Muscle of back (tissue), 13 donors: ENCODE measurements at places on chromosomes 3 and 15. TPM values are rescaled to one million over a fixed set of nuclear protein-coding genes. Genes with fewer than 3 reads are reported as not detected.
A peak's percentile ranks its signal among the peaks of the same experiment; 100 is the strongest.

- no peak for DNase-seq
Observed at GRCh38 chr15:51536965-51537574, 85.5 kb downstream of the DMXL2 start.

DNA sequence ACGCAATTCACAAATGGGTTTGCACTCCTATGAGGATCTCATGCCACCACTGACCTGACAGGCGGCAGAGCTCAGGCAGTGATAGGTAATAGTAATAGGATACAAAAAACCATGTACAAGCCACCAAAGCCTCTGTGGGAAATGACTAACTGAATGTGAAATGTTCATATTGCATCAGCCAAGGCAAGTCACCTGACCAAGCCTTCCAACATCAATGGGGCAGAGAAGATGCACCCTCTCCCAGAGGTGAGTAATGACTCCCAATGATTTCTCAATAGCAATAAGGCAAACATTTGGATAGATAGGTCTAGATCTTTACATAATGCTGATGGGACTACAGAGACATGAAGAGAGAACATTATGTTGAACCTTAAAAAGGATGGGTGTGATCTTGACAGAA is 14.9 kb downstream of the CNTN3 start:
- no peak for DNase-seq

- DNase-seq: peak; percentile 79
Observed at GRCh38 chr3:150414959-150415358, 6.9 kb downstream of the TSC22D2 start.

DNA sequence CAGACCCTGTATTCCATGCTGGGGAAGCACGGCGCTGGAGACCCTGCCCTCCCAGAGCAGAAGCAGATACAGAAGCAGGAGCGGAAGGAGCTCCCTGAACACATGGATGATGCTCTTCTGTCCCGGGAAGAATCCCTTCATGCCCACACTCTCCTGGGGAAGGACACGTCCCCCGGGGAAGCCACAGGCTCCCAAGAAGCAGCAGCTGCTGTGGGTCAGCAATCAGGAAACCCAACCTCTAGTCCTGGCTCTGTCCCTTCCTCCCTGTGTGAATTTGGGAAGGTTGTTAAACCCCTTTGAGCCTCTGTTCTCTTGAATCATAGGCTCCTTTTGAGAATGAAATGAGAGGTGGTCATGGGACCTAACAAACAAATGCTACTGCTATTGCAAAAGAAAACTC is 176.2 kb upstream of the TPM1 start:
- DNase-seq: no peak

DNA sequence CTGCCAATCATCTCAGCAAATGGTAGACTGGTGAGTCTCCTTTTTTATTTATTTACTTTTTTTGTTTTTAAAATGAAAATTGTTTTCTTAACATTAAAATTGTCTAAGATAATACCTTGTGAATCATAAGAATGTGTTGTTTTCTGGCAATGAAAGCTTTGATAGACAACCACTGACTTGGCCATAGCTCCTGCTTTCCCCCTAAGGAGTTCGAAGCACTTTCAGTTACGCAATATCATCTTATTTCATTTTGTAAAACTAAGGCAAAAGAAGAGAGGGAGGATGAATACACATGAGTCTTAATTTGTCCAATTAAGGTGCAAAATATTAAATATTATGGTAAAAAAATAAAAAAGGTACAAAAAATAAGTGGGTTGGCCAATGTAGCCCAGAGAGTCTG is 74.8 kb upstream of the PLCL2 start:
- DNase-seq: no peak

GRCh38 chr3:15044326-15044725 is 20.8 kb downstream of the MRPS25 start:
- no peak for DNase-seq

- DNase-seq: no peak
Observed at GRCh38 chr15:47720555-47720954, 3.2 kb downstream of the SEMA6D start.

DNA sequence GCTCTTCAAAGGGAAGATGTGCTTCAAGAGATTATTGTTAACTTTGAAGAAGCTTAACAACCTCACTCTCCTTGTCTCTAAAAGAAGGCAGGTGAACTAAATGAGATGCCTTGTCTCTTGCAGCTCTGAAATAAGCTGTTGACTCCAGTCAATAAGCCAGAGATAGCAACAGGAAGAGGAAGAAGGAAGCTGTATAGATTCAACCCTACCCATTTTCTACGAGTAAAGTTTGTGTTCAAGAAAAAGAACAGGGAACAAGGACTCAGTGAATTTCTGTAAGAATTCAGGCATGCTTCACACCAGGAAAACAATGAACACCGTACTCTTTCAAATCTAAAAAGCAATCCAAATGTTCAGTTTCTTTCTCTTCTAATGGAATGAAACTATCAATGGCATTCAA is 503.5 kb downstream of the MAGI1 start:
- no peak for DNase-seq

- DNase-seq: peak; percentile 55
Observed at GRCh38 chr3:107662124-107662507, 139.4 kb downstream of the BBX start.

DNA sequence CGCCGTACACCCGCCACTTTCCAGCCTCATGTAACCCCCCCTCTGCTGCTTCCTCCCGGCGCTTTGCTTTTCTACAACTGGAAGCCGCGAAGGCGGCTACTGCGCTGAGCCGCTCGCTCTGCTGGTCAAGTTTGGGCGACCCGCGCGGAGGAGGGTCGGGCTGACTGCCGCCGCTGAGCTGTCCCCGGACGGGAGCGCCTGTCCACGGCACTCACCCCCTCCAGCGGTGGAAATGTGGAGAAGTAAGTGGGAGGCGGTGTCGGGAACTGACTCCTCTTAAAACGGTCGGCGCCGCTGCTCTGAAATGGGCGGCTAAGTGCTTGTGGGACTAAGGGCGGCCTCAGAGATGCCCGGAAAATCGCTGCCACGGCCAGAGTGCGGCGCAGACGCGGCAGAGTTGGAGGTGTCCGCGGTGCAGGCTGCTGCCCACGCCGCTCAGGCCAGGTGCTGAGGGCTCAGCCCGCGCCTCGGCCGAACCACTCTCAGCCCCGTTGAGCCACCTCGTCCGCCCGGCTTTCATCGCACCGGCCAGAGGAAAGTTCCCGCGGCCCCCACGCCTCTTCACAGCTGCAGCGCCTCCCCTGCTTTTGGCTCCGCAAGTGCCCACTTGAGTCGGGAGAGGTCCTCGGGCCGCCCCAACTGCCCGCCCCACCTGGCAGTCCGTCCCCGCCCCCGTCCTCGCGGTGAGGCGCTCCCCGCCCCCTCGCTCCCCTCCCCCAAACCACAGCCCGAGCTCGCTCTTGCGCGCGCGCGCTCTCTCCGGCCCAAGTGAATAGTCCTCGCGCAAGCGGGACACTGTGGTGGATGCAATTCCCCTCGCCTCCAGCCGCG is at the start of gene EPHA6:
Gene EPHA6 (plus strand): TSS at position 775 of the 831 bp plus-strand sequence.
- DNase-seq: peak; percentile 57

Gene GABRB3
- polyA plus RNA-seq: 1.9 TPM

Gene GABRG3
- polyA plus RNA-seq: 0.25 TPM

Gene UQCC5
- 9.9 TPM for polyA plus RNA-seq

Gene GP9
- 0.52 TPM for polyA plus RNA-seq

Gene GXYLT2
- polyA plus RNA-seq: 34.5 TPM

Gene TJP1
- polyA plus RNA-seq: 50.1 TPM

Gene FOXB1
- not detected for polyA plus RNA-seq

Gene GOLGA8N
- 10.9 TPM for polyA plus RNA-seq
